ENCODE measurements at places on chromosomes 7 and 10. TPM values are rescaled to one million over a fixed set of nuclear protein-coding genes. Genes with fewer than 3 reads are reported as not detected.

Gene PRRT4
- total RNA-seq, result 0.28 TPM

GRCh38 chr7:31788883-31789680 lies 102.1 kb downstream of the PPP1R17 start:
- no peak overlapping the region for H3K27ac ChIP-seq
- DNase-seq, result no peak
- H3K4me3 ChIP-seq, result no peak overlapping the region
- H3K27me3 ChIP-seq, result no peaks in the 10 kb centered on the region
- H3K36me3 ChIP-seq, result no peaks in the 10 kb centered on the region

DNA sequence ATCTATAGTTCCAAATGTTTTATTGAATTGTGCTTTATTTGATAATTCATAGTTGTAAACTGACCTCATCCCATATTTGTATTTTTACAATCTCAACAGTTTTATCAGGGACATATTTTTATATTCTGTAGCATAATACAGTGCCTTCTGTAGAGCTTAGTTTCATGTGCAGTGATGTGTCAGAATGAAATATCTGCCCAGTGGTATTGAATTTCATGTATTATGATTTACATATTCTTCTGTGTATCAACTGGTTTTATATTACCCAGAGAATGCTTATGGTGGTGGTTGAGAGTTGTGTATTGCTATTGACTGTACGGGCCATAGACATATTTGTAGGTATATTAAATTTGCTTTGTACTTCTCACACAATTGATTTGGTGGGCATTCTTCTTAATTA lies 89.9 kb downstream of the KAT6B start:
- H3K27ac ChIP-seq, result no peak overlapping the region
- no peaks in the 10 kb centered on the region for H3K27me3 ChIP-seq
- DNase-seq, result no peak
- no peak overlapping the region for H3K4me3 ChIP-seq
- peaks cover 3% of the 10 kb centered on the region for H3K4me1 ChIP-seq

Gene TMEM270
- 0.09 TPM for total RNA-seq

GRCh38 chr7:124686543-124687171 lies 78.9 kb downstream of the GPR37 start:
- no peaks in the 10 kb centered on the region for H3K4me1 ChIP-seq
- H3K27me3 ChIP-seq, result no peaks in the 10 kb centered on the region
- H3K36me3 ChIP-seq, result no peaks in the 10 kb centered on the region
- DNase-seq, result no peak

Gene CALHM1
- 0.09 TPM for total RNA-seq

Gene EPHB6
- total RNA-seq, result 75.6 TPM

DNA sequence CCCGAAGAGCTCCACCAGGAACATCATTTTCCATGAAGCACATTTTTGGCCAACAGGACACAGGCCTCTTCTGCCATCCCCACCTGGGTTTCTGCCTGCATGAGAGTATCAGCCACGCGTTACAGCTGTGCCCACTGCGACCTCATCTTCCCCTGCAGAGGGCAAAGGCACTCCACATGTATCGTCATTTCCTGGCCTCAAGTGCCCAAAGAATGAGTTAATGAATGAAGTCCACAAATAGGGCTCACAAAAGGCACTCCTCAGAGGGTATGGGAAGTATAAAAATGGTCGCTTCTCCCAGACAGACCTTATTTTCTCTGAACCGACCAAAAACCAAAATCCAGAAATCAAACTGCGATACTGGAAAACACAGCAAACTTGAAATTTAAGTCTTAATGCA lies 18.5 kb downstream of the ELMO1 start:
- H3K4me1 ChIP-seq, result peaks cover 19% of the 10 kb centered on the region
- H3K4me3 ChIP-seq, result no peak overlapping the region
- H3K27me3 ChIP-seq, result no peaks in the 10 kb centered on the region
- H3K27ac ChIP-seq, result no peak overlapping the region

Gene MOGAT3
- not detected for total RNA-seq

GRCh38 chr7:120677535-120677934 lies 180.4 kb downstream of the TSPAN12 start:
- no peak overlapping the region for H3K27ac ChIP-seq
- no peak for DNase-seq
- no peaks in the 10 kb centered on the region for H3K27me3 ChIP-seq
- no peaks in the 10 kb centered on the region for H3K4me1 ChIP-seq

DNA sequence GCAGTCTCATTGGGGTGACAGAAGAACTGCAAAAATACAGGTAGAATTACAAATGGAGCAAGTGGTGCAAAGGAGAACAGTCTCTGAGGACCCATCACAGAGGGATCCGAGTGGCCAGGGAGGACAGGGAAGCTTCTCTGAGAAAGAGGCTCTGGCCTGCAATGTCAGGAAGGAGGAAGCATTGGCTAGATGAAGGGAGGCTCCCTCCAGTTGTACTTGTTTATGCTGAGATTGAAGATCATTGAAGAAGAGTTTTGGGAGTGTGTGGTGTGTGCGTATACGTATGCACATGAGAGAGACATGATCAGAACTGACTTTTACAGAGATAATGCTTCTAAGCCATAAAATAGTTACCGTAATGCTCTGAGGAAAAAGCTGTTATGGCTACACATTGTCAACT lies 274.7 kb upstream of the FZD8 start:
- H3K4me3 ChIP-seq, result no peak overlapping the region
- DNase-seq, result no peak
- H3K27ac ChIP-seq, result no peak overlapping the region

Gene GIMAP7
- 48.1 TPM for total RNA-seq

- H3K4me3 ChIP-seq, result no peak overlapping the region
- peaks cover 94% of the 10 kb centered on the region for H3K36me3 ChIP-seq
- DNase-seq, result no peak
- peaks cover 67% of the 10 kb centered on the region for H3K4me1 ChIP-seq
- no peaks in the 10 kb centered on the region for H3K27me3 ChIP-seq
These were observed 59.0 kb downstream of the IKZF1 start for GRCh38 chr7:50363327-50364060.

Gene MARVELD1
- 3.7 TPM for total RNA-seq

- no peak for DNase-seq
- H3K27ac ChIP-seq, result peak within 1 kb of the TSS; percentile 77
- H3K4me3 ChIP-seq, result peak within 1 kb of the TSS; percentile 61
- peaks cover 16% of the 10 kb centered on the region for H3K4me1 ChIP-seq
- H3K36me3 ChIP-seq, result no peaks in the 10 kb centered on the region
These were observed at the start of gene PDLIM1 for GRCh38 chr10:95290461-95291364. Gene PDLIM1, minus strand, starts transcription at chr10:95291003. Its CDS starts 88 bp downstream, at chr10:95290915.

- DNase-seq, result no peak
- peaks cover 27% of the 10 kb centered on the region for H3K4me1 ChIP-seq
- H3K36me3 ChIP-seq, result no peaks in the 10 kb centered on the region
- H3K27ac ChIP-seq, result no peak overlapping the region
These were observed 128.3 kb downstream of the PRPF18 start for GRCh38 chr10:13715100-13715499.

Gene GPER1
- total RNA-seq, result 0.99 TPM

DNA sequence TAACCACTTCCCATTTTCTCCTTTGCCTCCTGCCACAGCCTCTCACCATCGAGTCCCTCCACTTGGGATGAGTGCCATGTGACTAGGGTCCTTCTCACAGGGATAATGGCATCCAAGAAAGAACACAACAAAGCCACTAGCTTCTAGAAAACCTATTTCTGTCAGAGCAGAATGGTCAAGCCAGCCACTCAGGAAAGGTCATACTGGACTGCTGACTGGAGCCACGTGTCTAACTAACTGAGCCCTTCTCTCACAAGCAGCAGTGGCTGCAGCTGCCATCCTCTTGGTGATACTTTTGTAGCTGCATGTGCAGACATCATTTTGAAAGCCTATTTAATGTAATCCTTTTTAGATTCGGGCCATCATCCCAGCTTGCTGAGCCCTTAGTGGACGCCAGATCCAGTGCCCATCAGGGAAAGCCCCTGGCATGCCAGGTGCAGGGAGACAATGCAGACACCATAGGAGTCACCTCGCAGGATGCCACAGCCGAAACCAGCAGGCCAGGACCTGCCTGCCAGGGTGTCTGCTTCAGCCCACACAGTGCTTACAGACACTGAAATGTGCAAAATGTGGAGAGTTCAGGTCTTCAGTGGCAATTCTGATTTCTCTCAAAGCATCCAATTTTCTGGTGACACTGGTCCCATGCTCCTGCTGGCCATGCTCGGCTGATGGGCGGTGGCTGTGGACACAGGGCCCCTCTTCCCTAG lies 98.3 kb upstream of the DDC start:
- no peaks in the 10 kb centered on the region for H3K27me3 ChIP-seq
- no peak for DNase-seq
- H3K4me3 ChIP-seq, result no peak overlapping the region
- H3K27ac ChIP-seq, result no peak overlapping the region

GRCh38 chr10:74640134-74640921 lies 186.1 kb upstream of the KAT6B start:
- no peaks in the 10 kb centered on the region for H3K4me1 ChIP-seq
- no peak for DNase-seq
- no peaks in the 10 kb centered on the region for H3K36me3 ChIP-seq
- no peak overlapping the region for H3K27ac ChIP-seq
- H3K4me3 ChIP-seq, result no peak overlapping the region

GRCh38 chr7:136074843-136075242 lies 97.7 kb upstream of the MTPN start:
- no peak overlapping the region for H3K27ac ChIP-seq
- no peaks in the 10 kb centered on the region for H3K36me3 ChIP-seq
- H3K27me3 ChIP-seq, result no peaks in the 10 kb centered on the region
- no peaks in the 10 kb centered on the region for H3K4me1 ChIP-seq

Gene ACSM6
- 5.1 TPM for total RNA-seq

- peaks cover 11% of the 10 kb centered on the region for H3K4me1 ChIP-seq
- no peak overlapping the region for H3K27ac ChIP-seq
- no peak overlapping the region for H3K4me3 ChIP-seq
- H3K27me3 ChIP-seq, result no peaks in the 10 kb centered on the region
- no peak for DNase-seq
- no peaks in the 10 kb centered on the region for H3K36me3 ChIP-seq
These were observed 4.9 kb upstream of the RRP12 start for GRCh38 chr10:97406064-97406463.

GRCh38 chr7:96238976-96239766 lies 82.7 kb downstream of the SLC25A13 start:
- no peaks in the 10 kb centered on the region for H3K4me1 ChIP-seq
- no peak for DNase-seq
- no peaks in the 10 kb centered on the region for H3K27me3 ChIP-seq
- H3K4me3 ChIP-seq, result no peak overlapping the region
- no peak overlapping the region for H3K27ac ChIP-seq
- H3K36me3 ChIP-seq, result no peaks in the 10 kb centered on the region

DNA sequence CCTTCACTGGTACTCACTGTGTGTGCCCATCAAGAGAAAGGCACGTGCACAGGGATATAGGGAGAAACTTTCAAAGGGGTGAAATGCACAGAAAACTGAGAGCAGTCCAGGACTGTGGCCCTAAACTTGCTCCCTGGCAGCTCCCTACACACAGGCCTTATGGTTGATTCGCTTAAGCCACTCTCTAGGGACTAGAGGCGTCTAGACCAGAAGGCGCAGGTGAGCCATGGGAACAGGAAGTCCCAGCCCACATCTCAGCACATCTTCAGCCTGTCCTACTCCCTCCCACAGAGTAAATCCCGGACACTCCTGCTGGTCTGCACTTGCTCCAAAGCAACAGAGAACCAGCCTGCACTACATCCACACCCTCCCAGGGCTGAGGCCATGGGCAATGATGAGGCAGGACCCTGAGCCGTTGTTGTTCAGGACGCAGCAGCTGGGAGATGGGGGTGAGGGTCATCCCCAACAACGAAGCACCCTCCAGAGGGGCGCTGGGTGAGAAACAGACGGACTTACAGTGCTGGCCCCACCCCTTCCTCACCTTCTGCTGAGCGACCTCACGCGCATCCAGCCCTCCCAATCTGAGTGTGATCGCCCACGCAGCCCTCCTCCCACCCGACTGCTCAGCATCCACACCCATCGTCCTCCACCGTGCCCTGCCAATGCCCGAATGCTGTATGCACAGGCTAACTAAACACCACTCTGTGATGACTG lies 109.3 kb downstream of the TNS3 start:
- no peak overlapping the region for H3K4me3 ChIP-seq
- no peak overlapping the region for H3K27ac ChIP-seq
- no peaks in the 10 kb centered on the region for H3K27me3 ChIP-seq
- H3K4me1 ChIP-seq, result no peaks in the 10 kb centered on the region

Measured in thymus (tissue), 14 donors.